ENCODE measurements at places on chromosomes 7 and 10.

DNA sequence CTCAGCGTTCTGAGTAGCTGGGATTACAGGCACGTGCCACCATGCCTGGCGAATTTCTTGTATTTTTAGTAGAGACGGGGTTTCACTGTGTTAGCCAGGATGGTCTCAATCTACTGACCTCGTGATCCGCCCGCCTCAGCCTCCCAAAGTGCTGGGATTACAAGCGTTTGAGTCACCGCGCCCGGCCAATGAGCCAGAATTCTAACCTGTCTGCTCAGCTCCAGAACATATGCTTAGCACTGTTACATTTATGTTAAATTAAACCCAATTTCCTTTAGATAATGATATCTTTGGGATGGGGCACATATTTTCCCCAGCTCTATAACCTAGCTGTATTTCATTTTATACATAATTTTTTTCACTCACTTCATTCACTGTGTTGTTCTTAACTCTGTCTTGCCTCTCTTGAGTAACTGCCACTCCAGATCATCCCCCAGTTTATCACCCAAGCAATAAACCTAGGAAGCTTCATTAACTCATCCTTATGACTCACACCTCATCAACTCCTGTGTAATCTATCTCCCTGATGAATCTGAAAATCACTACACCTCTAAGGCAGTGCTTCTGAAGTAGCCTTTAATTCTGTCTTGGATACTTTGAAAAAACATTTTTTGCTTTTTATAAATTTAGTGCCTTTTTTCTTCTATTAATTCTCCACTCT, 559.7 kb upstream of the ZWINT start:
- DNase-seq: no peak

DNA sequence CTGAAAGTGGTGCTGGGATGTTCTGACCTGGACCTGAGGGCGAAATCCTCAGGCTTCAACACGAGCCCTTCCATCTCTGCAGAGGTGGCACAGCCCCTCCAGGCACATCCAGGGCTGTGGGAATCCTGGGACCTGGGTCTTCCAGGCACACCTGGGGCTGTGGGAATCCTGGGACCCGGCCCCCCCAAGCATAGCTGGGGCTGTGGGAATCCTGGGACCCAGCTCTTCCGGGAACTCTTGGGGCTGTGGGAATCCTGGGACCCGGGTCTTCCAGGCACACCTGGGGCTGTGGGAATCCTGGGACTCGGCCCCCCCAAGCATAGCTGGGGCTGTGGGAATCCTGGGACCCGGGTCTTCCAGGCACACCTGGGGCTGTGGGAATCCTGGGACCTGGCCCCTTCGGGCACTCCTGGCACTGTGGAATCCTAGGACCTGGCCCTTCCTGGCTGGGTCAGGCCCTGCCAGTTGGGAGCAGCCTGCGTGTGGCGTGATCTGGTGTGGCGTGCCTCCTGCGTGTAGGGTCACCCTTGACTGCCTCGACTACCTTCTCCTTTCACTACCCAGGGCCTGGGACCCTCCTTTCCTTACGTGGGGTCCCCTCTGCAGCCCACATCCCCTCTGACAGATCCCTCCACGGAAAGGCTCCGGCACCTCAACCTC, 124.0 kb downstream of the WDR37 start:
- DNase-seq: no peak

GRCh38 chr7:136062625-136063325, 85.6 kb upstream of the MTPN start:
- DNase-seq: no peak

GRCh38 chr10:25061711-25062449, 45.5 kb downstream of the THNSL1 start:
- no peak for DNase-seq

GRCh38 chr10:16944402-16944801, 127.2 kb upstream of the RSU1 start:
- DNase-seq: peak; percentile 89

Data from GM04504 (cell line).